ENCODE measurements at places on chromosomes 1 and 21. TPM values are rescaled to one million over a fixed set of nuclear protein-coding genes. Genes with fewer than 3 reads are reported as not detected.

The LMX1A gene
- not detected for total RNA-seq

The SLC22A15 gene
- total RNA-seq: 0.30 TPM

The GJB3 gene
- not detected for total RNA-seq

The DENND2C gene
- total RNA-seq: 0.84 TPM

The ADIPOR1 gene
- total RNA-seq: 61.1 TPM

The TMEM240 gene
- 4.0 TPM for total RNA-seq

The CYYR1 gene
- total RNA-seq: 3.9 TPM

The RNF223 gene
- not detected for total RNA-seq

The PROK1 gene
- not detected for total RNA-seq

The SZT2 gene
- 9.8 TPM for total RNA-seq

The PRKAA2 gene
- total RNA-seq: 1.2 TPM

All from bronchus fibroblast of lung (primary cell).